Epithelial cell of proximal tubule (primary cell): ENCODE measurements at places on chromosomes 11 and 22. TPM values are rescaled to one million over a fixed set of nuclear protein-coding genes. Genes with fewer than 3 reads are reported as not detected.

DNA sequence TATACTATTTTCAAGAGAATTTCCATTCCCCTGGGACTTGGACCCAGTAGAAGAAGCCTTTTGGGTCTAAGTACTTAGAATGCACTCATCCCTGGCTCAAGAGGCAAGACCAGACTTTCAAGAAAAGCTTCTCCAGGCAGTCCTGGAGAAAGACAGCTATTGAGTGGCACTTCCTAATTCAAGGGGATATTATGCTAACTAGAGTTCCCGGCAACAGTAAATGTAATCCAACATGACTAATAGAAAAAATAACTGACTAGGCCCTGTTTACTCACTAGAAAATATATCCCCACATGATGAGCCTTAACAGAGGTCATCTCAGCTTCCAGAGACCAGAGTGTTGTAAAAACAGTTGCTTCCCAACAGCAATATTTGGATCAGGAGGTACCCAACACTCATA lies 47.2 kb upstream of the AKIP1 start:
- DNase-seq, result peak; percentile 50

Gene TRAPPC4
- 116 and 155 TPM in 2 replicates for total RNA-seq

- DNase-seq, result no peak
Observed at GRCh38 chr11:99505316-99505715, 484.6 kb downstream of the CNTN5 start.

DNA sequence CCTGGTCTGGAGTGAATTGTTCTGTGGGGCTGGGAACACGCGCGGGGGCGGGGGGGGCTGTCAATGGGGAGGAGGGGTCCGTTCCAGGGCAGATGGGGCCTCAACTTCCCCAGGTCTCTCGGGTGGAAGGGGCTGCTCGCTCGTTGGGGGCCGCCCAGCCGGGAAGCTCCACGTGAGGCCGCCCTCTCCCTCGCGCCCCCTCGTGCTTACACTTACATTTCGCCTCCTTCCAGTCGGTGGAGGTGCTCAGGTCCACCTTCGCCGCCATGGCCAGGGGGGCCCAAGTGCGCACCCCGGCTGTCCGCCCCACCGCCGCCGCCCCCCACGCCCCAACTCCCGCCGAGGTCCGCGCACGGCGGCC lies 452 bp downstream of the MACROD1 start:
- no peak for DNase-seq

GRCh38 chr11:133803026-133803425 lies 42.3 kb downstream of the SPATA19 start:
- no peak for DNase-seq

Gene KCTD14
- 8.5 and 26.8 TPM in 2 replicates for total RNA-seq

Gene TIMM10B
- total RNA-seq, result 27.0 and 34.9 TPM in 2 replicates

- no peak for DNase-seq
Observed at GRCh38 chr11:95922099-95922498, 1.8 kb downstream of the MTMR2 start.

Gene TBRG1
- total RNA-seq, result 12.6 and 25.3 TPM in 2 replicates
